ENCODE measurements at places on chromosomes 3 and 15. TPM values are rescaled to one million over a fixed set of nuclear protein-coding genes. Genes with fewer than 3 reads are reported as not detected.

Gene CAPN3
- total RNA-seq: 0.43 TPM

Gene BFSP2
- total RNA-seq: not detected

Gene UBA7
- 16.6 TPM for total RNA-seq

Gene KLHL6
- not detected for total RNA-seq

Gene P2RY14
- under 0.01 TPM for total RNA-seq

Measured in tracheal epithelial cell (primary cell).